ENCODE measurements at places on chromosomes 3 and 15.

DNA sequence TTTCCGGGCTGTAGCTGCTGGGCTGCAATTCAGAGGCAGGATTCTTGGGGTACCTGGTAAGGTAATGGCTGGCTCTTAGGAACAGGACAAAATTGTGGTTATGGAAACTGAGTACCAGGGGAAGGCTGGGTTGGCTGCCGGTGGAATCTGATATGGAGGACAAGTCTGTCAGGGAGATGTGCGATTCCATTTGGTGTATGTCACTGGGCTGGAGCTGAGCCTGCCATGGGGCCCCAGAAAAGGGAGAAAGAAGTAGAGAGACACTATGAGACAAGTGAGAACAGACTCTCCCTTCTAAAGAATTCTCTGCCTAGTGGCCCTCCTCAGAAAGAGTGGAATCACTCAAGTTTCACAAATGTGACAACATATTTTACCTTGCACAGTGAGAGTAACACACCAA is 368.2 kb upstream of the ROPN1 start:
- DNase-seq, result no peak

GRCh38 chr3:141273700-141274410 is 42.2 kb downstream of the PXYLP1 start:
- DNase-seq, result no peak

- no peak for DNase-seq
Measured at GRCh38 chr15:59111251-59111650, 6.3 kb downstream of the CCNB2 start.

- DNase-seq, result no peak
Measured at GRCh38 chr3:170532573-170532972, 53.3 kb downstream of the SLC7A14 start.

DNA sequence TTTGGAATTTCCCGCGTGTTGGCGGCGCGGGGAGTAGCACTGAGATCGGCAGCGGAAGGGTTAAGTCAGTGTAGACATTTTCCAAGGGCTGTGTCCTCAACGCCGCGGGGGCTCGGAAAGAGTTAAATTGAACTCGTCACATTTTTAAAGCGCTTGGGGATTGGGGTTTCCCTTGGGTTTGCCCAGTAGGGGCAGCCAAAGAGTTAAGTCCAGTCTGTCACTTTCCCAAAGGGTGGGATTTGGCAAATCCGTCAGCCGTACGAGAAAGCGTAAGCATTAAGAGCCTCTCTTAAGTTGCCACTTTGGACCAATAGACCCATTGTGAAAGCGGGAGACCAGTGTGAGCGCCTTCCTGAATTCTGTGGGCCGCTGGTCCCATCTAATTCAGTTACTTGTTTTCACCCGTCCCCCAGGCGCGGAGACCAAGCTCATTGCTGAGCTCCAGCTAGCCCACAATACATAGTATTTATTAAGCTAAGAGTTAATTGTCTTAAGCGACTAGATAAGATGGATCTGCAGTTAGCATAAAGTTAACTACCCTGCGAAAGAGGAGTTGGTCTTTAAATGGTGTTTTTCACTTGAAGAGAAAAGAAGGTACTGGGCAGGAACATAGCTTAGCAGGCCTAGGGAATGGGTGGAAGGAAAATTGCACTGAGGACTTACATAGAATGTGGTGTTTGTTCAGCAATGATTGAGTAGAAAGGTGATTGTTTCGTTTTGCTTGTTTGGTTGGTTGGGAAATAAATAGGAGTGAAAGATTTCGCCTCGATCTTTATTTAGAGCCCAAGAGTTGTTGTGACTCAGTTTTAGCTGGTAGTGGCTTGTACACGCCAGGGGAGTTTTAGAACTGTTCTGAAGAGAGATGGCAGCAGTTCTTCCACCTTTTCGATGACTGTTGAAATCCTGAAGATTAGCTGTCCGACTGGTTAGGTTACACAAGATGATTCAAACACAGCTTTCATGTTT is 932 bp downstream of the ARL8B start:
- DNase-seq, result no peak

DNA sequence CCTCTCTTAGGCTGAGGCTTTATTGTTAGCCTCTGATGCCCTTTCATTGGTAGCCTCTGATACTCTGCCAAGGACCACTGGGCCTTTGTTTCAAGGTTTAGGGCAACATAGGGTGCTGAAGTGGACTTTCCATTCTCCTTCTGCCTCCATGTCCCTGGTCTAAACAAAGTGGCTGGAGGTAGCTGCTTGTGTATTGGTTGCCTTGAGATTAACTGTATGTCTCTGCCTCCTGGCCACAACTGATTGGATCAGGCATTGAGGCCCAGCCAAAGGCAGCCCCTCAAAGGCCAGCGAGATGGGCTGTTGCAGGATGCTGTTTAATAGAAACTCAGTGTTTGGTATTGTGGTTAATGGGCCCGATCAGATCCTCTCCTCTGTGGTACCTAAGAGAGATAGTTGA is 77.9 kb upstream of the PRR23C start:
- no peak for DNase-seq

GRCh38 chr15:66105286-66106265 is 148.0 kb downstream of the MEGF11 start:
- DNase-seq, result no peak

- DNase-seq, result no peak
Measured at GRCh38 chr3:62151591-62151990, 221.8 kb downstream of the FEZF2 start.

- DNase-seq, result no peak
Measured at GRCh38 chr3:73683706-73684105, 59.0 kb upstream of the PDZRN3 start.

DNA sequence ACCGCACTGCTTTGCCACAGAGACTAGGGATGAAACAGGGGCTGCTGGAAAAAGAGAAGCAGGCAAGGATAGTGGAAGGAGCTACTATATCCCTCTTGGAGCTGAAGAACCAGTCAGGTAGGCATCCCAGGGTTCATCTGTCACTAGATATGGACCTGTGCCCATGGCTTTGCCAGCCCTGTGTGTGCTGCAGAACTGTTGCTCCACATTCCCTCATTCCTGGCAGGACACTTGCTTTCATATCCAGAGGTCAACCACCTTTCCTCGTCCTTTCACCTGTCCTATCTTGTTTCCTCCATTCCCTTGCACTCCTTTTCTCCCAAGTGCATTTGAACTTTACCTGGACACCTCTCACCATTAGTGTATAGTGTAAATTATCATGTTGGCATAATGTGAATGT is 12.0 kb downstream of the SNRK start:
- DNase-seq, result no peak

DNA sequence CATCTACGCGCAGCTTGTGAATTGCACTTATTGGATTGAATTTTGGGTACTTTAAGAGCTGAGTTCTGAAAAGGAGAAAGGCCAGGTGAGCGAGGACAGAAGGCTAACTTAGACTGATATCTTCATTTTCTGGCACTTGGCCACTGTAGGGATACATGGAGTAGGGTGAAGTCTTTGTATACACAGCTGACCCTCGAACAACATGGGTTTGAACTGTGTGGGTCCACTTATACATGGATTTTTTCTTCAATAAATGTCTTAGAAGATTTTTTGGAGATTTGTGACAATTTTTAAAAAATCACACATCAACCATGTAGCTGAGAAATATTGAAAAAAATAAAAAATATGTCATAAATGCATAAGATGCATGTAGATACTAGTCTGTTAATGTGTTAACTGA is 18.3 kb downstream of the PTPRG start:
- DNase-seq, result no peak

DNA sequence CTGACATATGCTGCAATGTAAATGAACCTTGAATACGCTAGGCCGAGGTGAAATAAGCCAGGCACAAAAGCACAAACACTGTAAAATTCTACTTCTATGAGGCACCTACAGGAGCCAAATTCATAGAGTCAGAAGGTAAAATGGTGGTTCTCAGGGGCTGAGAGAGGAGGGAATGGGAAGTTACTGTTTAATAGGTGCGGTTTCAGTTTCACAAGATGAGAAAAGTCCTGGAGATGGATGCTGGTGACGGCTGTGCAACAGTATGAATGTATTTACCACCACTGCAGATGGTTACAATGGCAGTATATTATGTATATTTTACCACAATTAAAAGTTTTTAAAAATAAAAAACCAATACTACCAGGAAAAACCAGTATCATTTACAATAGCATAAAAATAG is 4.0 kb downstream of the TNK2 start:
- no peak for DNase-seq

GRCh38 chr3:66038384-66038725 is 363 bp downstream of the MAGI1 start:
- no peak for DNase-seq
